Caki2 (cell line): ENCODE measurements at places on chromosomes 5 and 9.
A peak's percentile ranks its signal among the peaks of the same experiment; 100 is the strongest.

DNA sequence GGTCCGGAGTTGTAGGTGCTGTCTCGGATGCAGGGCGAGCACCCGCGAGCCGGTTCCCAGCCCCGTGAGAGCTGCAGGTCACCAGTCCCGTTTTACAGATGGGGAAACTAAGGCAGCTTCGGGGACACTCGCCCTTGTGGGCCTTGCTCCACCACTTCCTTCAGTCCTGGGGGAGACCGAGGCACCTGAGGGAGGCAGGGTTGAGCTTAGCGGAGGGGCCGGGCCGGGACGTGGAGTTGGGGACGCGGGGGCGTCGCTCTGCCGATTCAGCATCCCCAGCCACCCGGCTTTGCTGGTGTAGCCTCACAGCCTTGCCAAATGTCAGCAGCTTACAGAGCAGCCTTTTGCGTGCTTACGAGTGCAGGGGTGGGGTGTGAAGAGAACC is 530 bp downstream of the BBLN start:
- no peak for DNase-seq

- DNase-seq = no peak
These were observed 133.8 kb downstream of the ARHGEF28 start for GRCh38 chr5:73759771-73760170.

DNA sequence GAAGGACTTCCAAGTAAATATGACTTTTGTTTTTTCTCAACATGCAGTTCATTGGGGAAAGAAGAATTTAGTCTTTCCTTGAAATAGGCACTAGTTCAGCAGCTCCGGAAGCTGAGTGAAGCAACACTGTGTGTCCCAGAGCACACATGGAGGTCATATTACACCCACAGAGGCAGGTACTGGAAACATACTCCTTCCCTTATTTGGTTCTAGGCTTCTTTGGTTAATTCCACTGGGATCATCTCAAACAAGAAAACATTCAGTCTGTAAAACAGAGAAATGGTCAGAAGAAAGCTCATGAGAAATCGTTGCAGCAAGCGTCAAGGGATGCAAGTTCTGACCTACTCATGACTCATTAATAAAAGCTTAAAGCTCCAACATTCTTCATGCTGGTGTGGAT is 175.1 kb upstream of the PCSK5 start:
- no peak for DNase-seq

DNA sequence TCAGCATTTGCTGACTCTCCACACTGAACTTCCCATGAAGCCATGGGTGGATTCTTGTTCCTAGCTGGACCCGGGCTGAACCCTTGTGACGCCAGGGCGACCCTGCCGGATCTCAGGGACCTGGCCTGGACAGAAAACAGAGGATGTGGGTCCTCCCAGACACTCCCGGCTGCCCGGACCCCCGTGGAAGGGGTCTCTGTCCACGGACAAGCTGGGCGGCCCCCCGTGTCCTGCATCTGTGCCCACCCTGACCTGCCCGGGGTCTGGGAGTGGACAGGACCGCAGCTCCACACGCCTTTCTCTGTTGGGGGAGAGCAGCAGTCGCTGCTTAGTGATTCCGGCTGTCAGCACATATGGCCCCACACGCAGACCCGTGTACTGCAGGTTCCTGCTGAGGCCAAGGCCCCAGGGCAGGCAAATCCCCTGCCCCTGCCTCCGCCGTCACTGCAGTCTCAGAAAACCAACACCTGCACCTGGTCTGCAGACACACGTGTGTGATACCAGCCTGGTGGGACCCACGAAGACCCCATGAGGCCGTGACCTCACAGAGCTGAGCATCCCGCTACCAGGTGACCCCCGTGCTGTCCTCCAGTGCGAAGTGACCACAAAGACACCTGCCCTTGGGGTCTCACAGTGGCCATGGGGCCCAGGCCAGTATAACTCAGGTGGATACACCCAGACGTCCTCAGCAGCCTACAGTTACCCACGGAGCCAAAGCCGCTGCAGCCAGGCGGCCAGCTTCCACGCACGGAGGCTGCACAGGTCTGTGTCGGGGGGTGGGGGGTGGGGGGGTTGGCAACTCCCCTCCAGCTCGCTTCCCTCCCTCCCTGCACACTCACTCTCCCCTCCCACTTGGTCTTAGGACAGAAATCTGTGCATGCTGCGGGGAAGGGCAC is 50.6 kb downstream of the NKD2 start:
- DNase-seq = no peak

- DNase-seq = no peak
These were observed 12.2 kb downstream of the CAMK4 start for GRCh38 chr5:111236348-111236747.

DNA sequence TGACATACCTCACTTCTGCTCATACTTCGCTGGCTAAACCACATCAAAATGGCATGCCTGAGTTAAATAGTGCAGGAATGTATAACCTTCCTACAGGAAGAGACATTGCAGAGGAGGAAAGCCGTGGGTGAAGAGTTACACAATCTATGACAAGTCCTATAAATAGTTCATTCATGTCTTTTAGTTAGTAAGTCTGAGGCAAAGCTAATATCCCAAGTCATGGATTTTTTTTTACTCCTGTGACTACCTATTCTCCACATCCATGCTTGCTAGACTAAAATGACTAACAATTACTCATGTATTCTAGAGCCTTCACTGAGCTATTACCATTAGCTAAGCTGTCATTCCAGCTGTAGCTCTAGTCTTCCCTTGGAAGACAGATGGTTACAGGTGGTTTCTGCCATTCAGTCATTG is 391.3 kb downstream of the NR2F1-AS1 start:
- DNase-seq = peak; percentile 83
